Thoracic aorta (tissue), 2 donors: ENCODE measurements at places on chromosomes 2 and 18. TPM values are rescaled to one million over a fixed set of nuclear protein-coding genes. Genes with fewer than 3 reads are reported as not detected.

- no peak overlapping the region for H3K4me3 ChIP-seq
- no peak overlapping the region for H3K27ac ChIP-seq
- no peaks in the 10 kb centered on the region for H3K27me3 ChIP-seq
- no peaks in the 10 kb centered on the region for H3K36me3 ChIP-seq
These were observed 45.4 kb downstream of the TTN start for GRCh38 chr2:178761759-178762371.

DNA sequence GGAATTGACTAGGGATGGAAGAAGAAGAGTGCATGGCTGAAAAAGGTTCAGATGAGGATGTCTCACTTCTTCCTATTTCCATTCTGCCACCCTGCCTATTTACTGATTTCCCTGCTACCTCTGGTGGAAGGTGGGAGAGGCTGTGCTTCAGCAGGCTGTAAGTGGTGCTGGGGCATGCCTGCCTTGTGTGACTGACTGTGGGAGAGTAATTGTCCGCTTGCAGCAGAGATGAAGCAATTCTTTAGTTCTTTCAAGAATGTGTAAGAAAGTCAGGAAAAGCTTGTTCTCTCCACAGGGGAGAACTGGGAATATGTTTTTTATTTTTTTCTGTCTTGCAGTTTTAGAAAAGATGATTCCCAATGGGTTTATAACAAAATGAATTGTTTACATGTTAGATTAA lies 72.5 kb upstream of the NYAP2 start:
- no peak for DNase-seq
- no peaks in the 10 kb centered on the region for H3K27me3 ChIP-seq
- no peaks in the 10 kb centered on the region for H3K36me3 ChIP-seq
- H3K4me1 ChIP-seq, result no peaks in the 10 kb centered on the region
- no peak overlapping the region for H3K27ac ChIP-seq

- no peak for DNase-seq
- H3K27ac ChIP-seq, result no peak overlapping the region
- H3K36me3 ChIP-seq, result no peaks in the 10 kb centered on the region
- no peaks in the 10 kb centered on the region for H3K4me1 ChIP-seq
- no peak overlapping the region for H3K4me3 ChIP-seq
- no peaks in the 10 kb centered on the region for H3K27me3 ChIP-seq
These were observed 952.7 kb downstream of the SLC4A3 start for GRCh38 chr2:220580113-220580512.

DNA sequence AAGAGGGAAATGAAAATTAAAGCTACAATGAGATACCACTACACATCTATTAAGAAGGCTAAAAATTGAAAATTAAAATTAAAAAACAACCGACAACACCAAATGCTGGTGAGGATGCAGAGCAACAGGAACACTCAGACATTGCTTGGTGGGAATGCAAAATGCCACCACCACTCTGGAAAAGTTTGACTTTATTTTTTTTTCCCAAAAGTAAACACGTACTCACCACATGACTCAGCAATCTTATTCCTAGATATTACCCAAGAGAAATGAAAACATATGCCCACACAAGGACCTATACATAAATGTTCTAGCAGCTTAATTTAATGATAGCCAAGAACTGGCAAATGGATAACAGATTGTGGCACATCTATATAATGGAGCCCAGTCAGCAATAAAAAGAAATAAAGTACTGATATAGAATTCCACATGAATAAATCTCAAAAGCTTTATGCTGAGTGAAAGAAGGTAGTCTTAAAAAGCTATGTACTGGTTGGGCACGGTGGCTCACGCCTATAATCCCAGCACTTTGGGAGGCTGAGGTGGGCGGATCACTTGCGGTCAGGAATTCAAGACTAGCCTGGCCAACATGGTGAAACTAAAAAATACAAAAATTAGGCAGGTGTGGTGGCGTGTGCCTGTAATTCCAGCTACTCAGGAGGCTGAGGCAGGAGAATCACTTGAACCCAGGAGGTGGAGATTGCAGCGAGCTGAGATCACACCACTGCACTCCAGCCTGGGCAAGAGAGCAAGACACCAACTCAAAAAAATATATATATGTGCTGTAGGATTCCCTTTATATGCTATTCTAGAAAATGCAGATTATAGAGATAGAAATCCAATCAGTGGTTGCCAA lies 4.2 kb upstream of the PROC start:
- H3K27me3 ChIP-seq, result no peaks in the 10 kb centered on the region
- peak overlapping the region; percentile 43 for H3K27ac ChIP-seq
- no peak for DNase-seq
- H3K4me3 ChIP-seq, result no peak overlapping the region
- no peaks in the 10 kb centered on the region for H3K36me3 ChIP-seq

GRCh38 chr2:158038901-158039300 lies 62.8 kb upstream of the UPP2 start:
- H3K27ac ChIP-seq, result no peak overlapping the region
- no peak for DNase-seq
- H3K27me3 ChIP-seq, result no peaks in the 10 kb centered on the region
- H3K36me3 ChIP-seq, result no peaks in the 10 kb centered on the region
- no peaks in the 10 kb centered on the region for H3K4me1 ChIP-seq
- no peak overlapping the region for H3K4me3 ChIP-seq

DNA sequence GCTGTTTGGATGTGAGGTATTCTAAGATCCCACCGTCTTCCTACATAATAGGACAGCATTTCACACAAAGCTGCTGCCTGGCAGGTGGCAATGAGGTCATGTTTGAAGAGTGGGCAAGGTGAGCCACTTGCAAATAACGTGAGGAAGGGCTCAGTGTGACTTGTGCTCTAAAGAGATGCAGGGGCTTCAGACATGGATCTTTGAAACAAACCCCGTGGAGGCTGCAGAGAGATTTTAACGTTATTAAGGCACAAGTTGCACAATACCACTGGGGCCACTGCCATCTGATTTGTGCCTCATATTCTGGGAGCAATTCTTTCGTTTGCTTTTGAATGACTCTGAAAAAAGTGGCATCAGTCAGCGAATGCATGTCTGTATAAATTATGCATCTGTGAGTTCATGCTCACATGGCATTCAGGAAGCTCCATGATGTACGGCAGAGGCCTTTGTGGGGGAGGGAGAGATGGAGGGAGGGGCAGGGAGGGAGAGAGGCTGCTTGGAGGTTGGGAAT lies 362.0 kb downstream of the SOX11 start:
- H3K27me3 ChIP-seq, result no peaks in the 10 kb centered on the region
- H3K36me3 ChIP-seq, result no peaks in the 10 kb centered on the region
- no peak overlapping the region for H3K4me3 ChIP-seq

DNA sequence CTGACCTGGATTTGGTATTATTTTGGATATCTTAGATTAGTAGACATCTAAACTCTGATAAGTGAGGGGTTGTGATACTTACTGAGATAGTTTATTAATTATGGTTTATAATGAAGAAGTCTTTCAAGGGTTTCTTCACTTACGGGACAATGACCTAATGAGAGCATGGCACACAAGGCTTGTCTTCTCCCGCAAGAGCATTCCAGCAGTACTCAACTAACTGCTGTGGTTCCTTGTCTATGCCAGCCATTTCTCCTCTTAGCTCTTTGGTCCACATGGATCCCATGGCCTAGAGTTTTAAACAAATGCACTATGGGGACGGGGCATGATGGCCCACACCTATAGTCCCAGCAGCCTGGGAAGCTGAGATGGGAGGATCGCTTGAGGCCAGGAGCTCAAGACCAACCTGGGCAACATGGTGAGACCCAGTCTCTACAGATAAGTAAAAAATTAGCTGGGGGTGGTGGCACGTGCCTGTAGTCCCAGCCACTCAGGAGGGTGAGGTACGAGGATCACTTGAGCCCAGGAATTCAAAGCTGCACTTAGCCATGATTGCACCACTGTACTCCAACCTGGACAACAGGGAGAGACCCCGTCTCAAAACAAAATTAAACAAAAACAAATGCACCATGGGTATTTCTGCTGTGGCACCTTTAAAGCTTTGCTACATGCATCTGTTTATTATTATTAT lies 161.7 kb upstream of the MYCN start:
- DNase-seq, result no peak
- no peaks in the 10 kb centered on the region for H3K36me3 ChIP-seq
- H3K4me1 ChIP-seq, result no peaks in the 10 kb centered on the region
- H3K4me3 ChIP-seq, result no peak overlapping the region

- H3K27ac ChIP-seq, result no peak overlapping the region
- H3K27me3 ChIP-seq, result no peaks in the 10 kb centered on the region
- H3K4me3 ChIP-seq, result no peak overlapping the region
- DNase-seq, result no peak
- peaks cover 42% of the 10 kb centered on the region for H3K4me1 ChIP-seq
- H3K36me3 ChIP-seq, result peaks cover 4% of the 10 kb centered on the region
These were observed 25.6 kb downstream of the DNMT3A start for GRCh38 chr2:25316101-25316500.

DNA sequence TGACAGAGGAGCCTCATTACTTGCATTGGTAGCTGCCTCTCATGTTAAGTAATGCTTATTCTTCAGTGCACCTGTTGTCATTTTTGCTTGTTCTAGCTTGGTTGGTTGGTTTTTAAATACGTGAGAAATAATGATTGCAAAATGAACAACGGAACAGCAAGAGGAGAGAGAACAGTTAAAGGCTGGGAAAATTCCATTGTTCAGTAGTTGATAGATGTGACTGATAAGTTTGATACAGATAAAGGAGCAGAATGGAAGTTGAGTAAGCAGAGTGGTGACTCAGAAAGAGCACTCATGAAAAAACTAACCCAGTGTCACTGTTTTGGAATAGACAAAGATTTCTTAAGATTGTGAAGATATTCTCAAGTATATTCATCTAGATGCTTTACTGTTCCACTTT lies 50.5 kb downstream of the MTA3 start:
- no peaks in the 10 kb centered on the region for H3K27me3 ChIP-seq
- H3K4me3 ChIP-seq, result no peak overlapping the region
- no peaks in the 10 kb centered on the region for H3K36me3 ChIP-seq
- no peak overlapping the region for H3K27ac ChIP-seq

- H3K4me1 ChIP-seq, result no peaks in the 10 kb centered on the region
- no peak for DNase-seq
- no peak overlapping the region for H3K4me3 ChIP-seq
These were observed 366.0 kb downstream of the LRATD1 start for GRCh38 chr2:14998546-14998945.

- H3K27me3 ChIP-seq, result no peaks in the 10 kb centered on the region
- peaks cover 52% of the 10 kb centered on the region for H3K4me1 ChIP-seq
- H3K4me3 ChIP-seq, result peak overlapping the region; percentile 5
- no peaks in the 10 kb centered on the region for H3K36me3 ChIP-seq
- DNase-seq, result no peak
- peak overlapping the region; percentile 95 for H3K27ac ChIP-seq
These were observed 9.4 kb downstream of the RAMP1 start for GRCh38 chr2:237868631-237869342.

DNA sequence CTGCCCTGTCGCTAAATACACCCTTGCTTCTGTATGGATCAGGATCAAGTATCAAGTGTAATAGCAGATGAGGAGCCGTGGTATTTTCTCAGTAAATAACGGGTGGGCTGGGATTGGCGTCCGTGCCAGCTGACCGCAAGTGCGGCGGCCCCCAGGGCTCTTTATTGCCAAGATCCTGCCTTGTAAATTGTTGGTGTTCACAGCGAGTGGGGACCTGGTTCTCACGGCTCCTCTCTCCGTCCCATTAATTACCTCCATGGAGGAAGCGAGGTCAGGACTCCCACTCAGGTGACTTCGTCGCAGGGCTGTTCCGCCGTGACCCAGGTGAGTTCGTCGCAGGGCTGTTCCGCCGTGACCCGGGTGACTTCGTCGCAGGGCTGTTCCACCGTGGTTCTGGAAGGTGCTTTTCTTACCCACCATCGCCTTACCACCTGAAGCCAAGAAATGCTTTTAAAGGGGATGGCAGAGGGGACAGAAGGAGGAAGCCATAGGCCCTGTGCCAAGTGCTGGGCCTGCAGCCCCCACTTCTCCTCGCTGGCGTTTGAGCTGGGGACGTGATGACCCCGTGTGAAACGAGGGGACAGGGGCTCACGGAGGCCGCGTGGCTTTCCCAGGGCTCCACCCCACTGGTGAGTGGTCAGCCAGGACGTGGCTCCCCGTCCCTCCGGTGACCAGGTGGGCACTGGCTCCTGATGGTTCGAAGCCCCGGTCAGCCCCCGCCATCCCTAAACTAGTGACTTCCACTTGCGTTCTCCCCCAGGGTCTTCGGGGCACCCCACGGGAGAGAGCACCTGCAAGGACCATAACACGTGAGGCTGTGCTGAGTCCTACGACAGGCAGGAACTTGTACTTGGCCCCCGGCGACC lies 118.4 kb downstream of the TWIST2 start:
- no peak overlapping the region for H3K4me3 ChIP-seq
- no peaks in the 10 kb centered on the region for H3K4me1 ChIP-seq
- DNase-seq, result no peak

GRCh38 chr2:218418321-218418716 lies 604 bp upstream of the VIL1 start:
- no peaks in the 10 kb centered on the region for H3K4me1 ChIP-seq
- H3K4me3 ChIP-seq, result no peak overlapping the region
- no peaks in the 10 kb centered on the region for H3K27me3 ChIP-seq
- no peak for DNase-seq

- H3K27me3 ChIP-seq, result no peaks in the 10 kb centered on the region
- H3K27ac ChIP-seq, result no peak overlapping the region
- H3K4me3 ChIP-seq, result no peak overlapping the region
- no peaks in the 10 kb centered on the region for H3K36me3 ChIP-seq
- DNase-seq, result no peak
These were observed 109.7 kb upstream of the ZNF236 start for GRCh38 chr18:76712511-76713140.

GRCh38 chr2:207833251-207833751 lies 63.6 kb upstream of the FZD5 start:
- H3K4me1 ChIP-seq, result peaks cover 9% of the 10 kb centered on the region
- H3K36me3 ChIP-seq, result no peaks in the 10 kb centered on the region
- no peaks in the 10 kb centered on the region for H3K27me3 ChIP-seq
- DNase-seq, result no peak
- H3K4me3 ChIP-seq, result no peak overlapping the region

- DNase-seq, result no peak
- no peak overlapping the region for H3K4me3 ChIP-seq
- no peaks in the 10 kb centered on the region for H3K4me1 ChIP-seq
- H3K27me3 ChIP-seq, result no peaks in the 10 kb centered on the region
These were observed 33.6 kb downstream of the CRACDL start for GRCh38 chr2:98902209-98903063.

DNA sequence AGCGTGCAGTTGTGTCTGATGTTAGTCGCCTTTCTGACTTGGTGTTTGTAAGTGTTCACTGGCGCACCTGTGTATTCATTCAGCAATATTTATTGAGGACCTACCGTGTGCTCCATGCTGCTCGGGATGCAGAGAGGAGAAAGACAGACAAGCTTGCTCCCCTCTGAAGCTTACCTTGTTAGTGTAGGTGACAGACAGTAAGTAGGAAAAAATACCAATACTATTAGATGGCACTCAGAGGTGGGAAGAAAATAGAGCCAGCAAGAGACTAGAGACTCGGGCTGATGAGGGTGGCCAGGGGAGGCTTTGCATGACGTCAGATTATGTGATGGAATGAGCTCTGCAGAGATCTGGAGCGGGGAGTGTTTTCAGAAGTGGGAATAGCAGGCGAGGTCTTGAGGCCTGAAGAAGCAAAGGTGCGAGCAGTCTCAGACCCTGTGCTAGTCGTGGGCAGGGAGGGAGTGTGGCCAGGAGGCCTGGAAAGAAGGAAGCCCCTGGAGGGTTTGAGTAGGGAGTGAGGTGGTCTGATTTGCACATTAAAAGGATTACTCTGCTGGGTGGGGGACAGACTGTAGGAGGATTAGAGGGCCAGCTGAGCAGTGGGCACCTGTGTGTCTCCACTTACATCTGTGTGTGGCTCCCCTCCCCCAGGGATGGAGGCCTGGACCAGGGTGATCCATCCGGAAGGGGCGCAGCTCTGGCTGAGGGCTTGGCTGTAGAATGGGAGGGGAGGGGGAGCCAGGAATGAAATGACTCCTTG lies 11.8 kb downstream of the MTCL1 start:
- no peaks in the 10 kb centered on the region for H3K27me3 ChIP-seq
- H3K36me3 ChIP-seq, result no peaks in the 10 kb centered on the region
- H3K4me1 ChIP-seq, result no peaks in the 10 kb centered on the region
- no peak for DNase-seq
- H3K27ac ChIP-seq, result no peak overlapping the region

The ARHGAP25 gene
- total RNA-seq, result 10.8 TPM

The ALPP gene
- total RNA-seq, result not detected
